ENCODE measurements at places on chromosomes 3 and 15.

DNA sequence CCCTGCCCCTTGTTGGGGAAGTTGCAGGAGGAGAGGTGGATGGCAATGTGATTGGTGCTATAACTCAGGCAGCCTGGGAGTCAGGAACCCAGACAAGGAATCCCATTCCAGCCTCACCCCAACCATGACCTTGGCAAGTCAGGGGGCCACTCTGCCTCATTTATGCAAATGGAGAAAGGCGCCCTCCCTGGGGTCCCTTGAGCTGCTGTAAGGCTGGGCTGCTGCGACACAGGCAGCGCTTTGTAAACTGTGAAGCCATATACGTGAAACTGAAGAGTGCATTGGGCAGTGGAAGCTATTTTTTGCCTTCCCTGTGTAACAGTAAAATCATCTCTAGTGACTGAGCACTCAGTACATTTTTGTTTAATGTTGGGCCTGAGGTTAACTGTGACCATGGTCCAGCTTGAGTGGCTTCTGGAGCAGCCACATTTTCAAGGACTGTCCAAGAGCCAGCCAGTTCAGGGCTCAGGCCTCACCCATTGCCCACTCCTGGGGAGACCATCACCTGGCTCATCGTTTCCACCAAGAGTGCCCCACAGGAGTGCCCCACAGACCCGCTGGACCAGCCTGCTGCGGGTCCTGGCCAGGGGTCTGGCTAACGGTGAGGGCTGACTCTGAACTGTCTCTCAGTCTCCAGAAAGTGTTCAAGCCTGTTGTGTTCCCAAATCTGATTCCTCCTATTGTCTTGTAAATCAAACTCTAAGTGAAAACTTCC is 27.9 kb downstream of the KIF7 start:
- no peak for DNase-seq

DNA sequence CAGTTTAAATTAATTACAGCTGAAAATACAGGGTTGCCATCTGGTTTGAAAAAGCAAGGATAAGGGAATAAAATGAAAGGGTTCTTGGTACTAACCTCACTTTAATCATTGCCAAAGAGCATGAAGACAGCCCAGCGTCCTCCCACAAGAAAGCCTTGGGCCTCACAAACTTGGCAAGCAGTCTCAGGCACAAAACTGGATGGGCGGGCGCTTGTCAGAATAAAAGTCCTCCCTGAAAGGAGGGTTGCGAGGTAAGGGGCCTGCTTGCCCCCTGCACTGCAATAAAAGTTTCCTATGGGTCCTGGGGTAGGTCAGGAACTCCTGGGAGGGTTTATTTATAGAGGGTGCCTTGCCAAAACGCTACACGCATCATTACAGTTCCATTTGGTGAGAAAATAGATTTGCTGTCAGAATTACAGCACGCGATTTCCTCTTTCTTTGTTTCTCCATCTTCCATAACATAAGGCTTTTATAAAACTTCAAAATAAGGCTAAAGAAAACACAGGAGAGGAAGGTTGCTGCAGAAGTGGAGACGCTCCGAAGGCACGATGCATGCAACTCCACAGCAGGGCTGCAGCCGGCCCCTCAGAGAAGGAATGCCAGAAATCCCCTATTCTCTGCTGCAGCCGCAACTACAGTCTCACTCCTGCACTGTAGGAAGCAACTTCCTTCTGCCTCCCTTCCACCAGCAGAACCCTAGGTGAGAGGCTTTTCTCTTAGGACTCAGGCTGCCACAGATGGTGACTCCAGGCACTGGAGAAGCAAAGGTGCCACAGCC is 61.3 kb downstream of the VGLL4 start:
- no peak for DNase-seq

GRCh38 chr15:92714077-92714476 is 58.5 kb upstream of the FAM174B start:
- DNase-seq = no peak

DNA sequence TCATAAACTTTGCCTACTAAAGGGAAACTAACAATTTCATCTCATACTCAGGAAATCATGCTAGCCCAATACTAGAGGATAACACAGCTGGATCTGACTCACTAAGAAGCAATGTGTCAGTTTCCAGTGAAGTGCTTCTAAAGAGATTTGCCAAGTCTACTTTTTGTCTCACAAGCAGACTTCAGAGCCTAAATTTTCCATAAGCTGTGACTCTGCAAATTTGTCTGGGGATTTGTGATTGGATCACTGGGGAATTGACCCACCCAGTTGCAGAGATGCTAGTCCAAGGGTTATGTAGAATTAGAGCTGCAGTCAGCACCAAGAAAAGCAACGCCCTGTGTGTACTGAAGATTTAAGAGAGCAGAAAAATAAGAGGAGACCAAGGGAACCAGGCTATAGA is 647.1 kb downstream of the NTRK3 start:
- DNase-seq = no peak

DNA sequence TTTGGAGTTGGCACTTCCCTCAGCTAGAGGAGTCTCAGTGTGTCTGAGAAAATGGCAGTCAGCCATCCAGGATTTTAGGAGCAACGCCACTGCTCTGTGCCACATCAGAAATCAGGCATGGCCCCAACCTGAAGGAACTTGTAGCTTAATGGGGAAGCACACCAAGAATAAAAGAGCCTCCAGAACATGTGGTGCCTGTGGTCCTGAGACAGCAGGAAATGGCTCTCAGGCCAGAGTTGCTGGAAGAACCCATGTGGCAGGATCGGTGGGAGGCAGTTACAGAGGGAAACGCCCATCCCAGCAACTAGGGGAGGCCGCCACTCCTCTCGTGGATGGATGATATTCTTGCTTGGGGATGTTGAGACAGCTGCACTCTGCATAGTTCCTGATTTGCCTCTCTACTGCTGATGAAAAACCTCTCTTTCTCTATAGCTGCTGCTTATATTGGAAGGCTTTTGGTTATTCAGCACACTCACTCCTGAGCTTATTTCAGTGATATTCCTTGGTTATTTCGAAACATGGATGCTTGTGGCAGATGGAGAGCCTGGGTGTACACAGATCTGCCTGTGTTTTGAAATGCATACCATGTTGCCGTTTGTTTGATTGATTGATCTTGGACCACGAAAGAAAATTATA is 52.4 kb downstream of the KLHL25 start:
- DNase-seq = no peak

GRCh38 chr3:126745760-126746394 is 41.8 kb downstream of the CHCHD6 start:
- no peak for DNase-seq

GRCh38 chr3:182861348-182861747 is 68.0 kb downstream of the ATP11B start:
- DNase-seq = no peak

- DNase-seq = no peak
These were observed 11.4 kb downstream of the ANPEP start for GRCh38 chr15:89802986-89803824.

- DNase-seq = no peak
These were observed 1313.0 kb upstream of the GBE1 start for GRCh38 chr3:83074485-83074884.

DNA sequence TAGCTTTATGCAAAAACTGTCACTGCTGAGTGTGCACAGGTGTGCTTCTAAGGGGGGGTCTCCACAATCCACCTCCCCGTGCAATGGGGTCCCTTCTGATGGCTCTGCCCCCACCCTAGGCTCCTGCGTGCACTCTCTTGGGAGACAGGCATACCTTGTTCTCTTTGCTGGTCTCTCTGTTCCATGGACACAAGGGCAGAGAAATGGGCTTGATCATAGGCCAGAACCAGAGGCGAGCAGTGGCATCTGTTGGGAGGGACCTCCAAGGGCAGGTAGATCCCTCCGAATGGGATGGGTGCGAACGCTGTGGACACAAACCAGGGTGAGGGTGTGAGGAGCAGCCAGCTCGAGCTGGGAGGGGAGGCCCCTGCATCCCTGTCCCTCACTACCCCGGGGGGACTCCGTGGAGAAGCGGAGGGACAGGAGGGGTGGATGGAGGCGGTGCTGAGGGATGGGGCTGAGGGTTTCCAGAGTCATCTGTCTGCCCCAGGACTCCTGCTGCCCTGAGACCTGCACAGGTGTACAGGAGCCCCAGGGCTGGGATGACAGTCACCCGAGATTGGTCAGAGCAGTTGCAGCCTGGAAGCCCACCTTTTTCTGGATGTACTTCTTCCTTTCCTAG is 175.0 kb downstream of the KLF13 start:
- DNase-seq = no peak

DNA sequence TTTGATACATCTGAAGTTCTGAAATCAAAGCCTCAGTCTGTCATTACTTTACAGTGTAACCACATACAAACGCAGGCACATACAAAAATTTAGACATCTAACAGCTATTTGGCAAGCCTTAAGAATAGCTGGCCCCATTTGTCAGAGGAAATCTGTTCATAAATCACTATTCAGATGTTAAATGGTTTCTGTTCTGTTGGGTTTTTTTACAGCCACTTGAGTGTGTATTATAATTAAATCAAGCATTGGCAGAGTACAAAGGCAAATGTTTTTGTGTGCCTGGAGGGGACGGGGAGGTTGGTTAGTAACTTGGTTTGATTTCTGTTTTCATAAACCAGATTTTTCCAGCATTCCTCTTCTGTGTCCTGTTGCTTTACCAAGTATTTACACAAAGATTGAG is 24.1 kb downstream of the PIGB start:
- no peak for DNase-seq

DNA sequence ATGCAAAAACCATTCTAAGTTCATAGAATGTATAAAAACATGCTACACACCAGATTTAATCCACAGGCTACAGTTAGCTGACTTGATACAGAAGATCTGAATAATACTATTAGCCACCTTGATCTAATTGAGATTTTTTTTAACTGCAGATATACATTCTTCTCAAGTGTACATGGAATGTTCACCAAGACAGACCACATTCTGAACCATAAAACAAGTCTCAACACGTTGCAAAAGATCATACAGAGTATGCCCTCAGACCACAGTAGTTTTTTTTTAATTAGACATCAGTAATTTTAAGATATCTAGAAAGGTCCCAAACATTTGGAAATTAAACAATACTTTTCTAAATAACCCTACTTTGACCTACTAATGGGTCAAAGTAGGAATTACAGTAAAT is 83.3 kb downstream of the FGF7 start:
- DNase-seq = no peak

- no peak for DNase-seq
These were observed 49.4 kb upstream of the UBE2E1 start for GRCh38 chr3:23756206-23756840.

DNA sequence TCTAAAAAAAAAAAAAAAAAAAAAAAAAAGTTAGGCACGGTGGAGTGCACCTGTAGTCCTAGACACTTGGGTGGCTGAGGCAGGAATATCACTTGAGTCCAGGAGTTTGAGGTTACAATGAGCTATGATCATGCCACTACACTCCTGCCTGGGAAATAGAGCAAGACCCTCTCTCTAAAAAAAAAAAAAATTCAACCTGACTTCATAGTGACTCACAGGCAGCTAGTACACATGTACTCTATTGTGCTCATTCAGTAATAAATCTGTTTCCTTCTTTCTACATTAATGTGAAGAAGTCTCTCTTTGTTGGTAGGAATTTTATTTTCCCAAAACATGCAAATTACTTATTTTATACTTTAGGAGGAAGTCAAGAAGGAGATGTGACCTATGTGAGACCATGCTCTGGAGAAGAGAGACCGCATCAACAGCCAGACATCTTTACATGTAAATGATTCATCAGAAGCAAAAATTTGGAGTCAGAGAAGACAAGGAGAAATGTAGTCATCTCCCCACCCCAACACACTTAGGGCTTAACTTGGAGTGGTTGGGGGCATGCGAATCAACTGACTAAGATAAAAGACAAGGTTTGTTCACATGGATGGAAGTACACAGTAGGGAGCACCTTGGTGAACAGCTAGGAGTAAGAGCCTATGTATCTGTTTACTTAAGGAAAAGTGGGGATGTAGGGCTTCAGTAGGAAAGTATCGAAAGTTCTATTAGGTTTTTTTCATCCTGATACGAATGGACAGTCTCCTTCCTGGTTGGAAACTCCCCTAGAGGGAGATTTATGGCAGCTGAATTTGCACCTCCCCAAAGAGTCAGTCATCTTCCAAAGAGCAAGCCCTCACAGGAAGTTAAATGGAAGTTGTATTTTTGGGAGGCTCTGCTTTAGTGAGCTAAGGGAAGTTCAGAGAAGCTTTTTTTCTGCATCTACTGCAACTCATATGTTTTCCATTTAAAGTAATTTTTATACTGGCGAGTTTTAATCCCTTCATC is 23.0 kb upstream of the NMD3 start:
- DNase-seq = no peak

DNA sequence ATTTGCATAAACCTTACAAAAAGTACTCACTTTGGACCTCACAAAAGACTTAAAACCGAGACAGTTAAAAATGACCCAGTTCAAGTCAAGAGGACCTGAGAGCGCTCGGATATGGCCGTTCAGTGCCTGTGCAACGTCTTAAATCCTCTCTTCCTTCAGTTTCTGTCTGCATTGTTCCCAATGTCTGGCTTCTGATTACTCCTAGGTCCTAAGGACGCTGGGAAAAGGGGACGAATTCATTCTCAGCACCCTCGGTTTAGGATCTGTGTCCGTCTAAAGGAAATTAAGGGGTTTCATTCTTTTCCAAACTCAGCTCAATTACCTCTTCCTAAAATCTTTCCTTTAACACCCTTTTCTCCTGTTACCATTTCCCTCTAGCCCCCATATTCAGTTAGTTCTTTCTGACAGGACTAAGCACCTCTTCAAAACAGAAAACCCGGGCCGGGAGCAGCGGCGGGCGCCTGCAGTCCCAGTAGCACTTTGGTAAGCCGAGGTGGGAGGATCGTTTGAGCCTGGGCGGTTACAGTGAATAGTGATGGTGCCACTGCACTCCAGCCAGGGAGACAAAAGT is 970 bp downstream of the DPPA4 start:
- no peak for DNase-seq

DNA sequence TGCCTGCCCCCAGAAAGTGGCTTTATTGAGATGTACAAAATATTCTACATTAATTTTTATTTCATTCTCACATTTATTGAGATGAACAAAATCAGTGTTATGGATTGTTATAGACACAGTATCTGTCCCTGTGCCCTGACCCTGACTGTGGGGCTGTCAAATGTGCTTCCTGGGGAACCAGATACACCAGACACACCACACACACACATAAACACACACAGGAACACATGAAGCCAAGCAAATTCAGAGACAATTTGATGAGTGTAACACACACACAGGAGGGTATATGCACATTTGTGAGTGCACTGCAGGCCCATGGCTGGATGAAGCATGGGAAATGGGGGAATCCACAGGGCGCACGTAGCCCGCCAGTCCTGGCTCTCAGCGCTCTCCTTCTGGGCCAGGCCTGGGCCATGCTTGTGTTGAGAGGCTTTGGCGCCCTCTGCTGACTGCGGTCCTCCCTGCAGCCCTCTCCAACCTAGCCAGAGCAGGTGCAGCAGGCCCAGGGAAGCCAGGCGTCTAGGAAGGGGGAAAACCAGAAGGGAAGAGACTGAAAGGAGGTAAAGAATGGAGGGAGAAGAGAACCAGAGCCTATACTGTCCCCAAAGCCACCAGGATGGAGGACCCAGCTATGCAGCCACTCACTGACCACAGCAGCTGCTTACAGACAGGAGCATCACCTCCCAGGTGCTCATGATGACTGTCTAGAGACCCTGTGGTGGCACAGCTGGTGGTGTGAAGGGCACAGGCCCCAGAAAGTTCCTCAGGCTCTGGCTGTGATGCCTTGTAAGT is 18.0 kb upstream of the LOXL1 start:
- DNase-seq = peak; percentile 74

Data from effector memory CD8-positive, alpha-beta T cell (primary cell).